ENCODE measurements at places on chromosomes 2 and 18. TPM values are rescaled to one million over a fixed set of nuclear protein-coding genes. Genes with fewer than 3 reads are reported as not detected.

CAPN14 gene
- 0.60 TPM for total RNA-seq

TMEFF2 gene
- not detected for total RNA-seq

ALK gene
- total RNA-seq = not detected

DCDC2C gene
- total RNA-seq = not detected

- no peak for DNase-seq
Observed at GRCh38 chr2:85741833-85742455, 11.8 kb upstream of the ATOH8 start.

- no peak for DNase-seq
Observed at GRCh38 chr2:11685906-11686470, 16.0 kb upstream of the NTSR2 start.

DNA sequence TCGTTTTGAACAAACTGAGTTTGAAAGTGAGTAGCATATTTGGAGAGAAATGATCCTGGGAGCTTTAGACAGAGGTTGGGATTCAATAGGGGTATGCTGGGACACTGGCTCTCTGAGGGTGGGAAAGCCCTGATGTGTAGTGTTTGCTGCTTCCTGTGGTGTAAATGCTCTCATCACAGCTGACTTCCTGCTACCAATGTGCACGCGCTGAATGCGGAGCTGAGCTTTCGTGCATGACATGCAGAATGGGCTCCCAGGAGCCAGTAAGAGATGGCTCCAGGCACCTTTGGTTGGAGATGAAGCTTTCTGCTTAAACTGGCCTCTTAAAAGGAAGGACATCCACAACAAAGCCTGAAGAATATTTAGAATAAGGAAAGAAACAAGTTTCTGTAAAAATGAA, 224.1 kb upstream of the CCDC150 start:
- DNase-seq = peak; percentile 11

- no peak for DNase-seq
Observed at GRCh38 chr2:2560374-2561015, 229.4 kb upstream of the MYT1L start.

- no peak for DNase-seq
Observed at GRCh38 chr2:232027530-232027929, 66.0 kb downstream of the DIS3L2 start.

GRCh38 chr2:118177318-118177717, 89.0 kb downstream of the INSIG2 start:
- DNase-seq = peak; percentile 40

DNA sequence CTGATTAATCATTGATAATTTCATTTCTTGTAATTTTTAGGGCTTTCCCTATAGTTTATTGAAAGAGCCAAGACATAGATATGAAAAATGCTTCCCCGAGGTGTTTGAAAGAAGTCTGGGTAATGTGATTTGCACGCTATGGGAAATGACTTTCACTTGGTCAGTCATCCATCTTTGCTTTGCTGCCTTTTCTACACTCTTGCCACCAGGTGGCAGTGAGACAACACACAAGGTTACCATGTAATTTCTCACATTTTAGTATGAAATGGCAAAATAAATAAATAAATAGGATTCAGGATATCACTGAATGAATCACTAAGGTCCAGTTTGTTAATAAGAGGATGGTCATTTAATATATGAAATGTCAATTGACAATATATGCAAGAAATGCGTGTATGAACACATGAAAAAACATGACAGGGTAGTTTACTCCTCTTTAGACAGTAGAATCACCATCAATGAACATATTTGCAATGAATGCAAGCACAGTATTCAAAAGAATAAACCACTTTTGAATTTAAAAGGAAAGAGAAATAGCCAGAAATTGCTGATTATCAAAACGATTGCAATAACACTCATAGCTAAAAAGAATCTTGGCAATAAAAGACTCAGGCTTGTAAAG, 52.2 kb upstream of the KCNH7 start:
- DNase-seq = peak; percentile 11

All from activated T-cell treated with anti-CD3 and anti-CD28 coated beads, Interleukin-2, amount 50 U/mL, for 72 hours (primary cell).